Panc1 (cell line): ENCODE measurements at places on chromosomes 7 and 10. TPM values are rescaled to one million over a fixed set of nuclear protein-coding genes. Genes with fewer than 3 reads are reported as not detected.

The AGK gene
- 32.6 TPM for total RNA-seq

The ZNF365 gene
- 22.8 TPM for total RNA-seq

The RPP38 gene
- total RNA-seq, result 19.9 TPM

- DNase-seq, result no peak
Observed at GRCh38 chr7:158760936-158761335, 56.3 kb upstream of the NCAPG2 start.

DNA sequence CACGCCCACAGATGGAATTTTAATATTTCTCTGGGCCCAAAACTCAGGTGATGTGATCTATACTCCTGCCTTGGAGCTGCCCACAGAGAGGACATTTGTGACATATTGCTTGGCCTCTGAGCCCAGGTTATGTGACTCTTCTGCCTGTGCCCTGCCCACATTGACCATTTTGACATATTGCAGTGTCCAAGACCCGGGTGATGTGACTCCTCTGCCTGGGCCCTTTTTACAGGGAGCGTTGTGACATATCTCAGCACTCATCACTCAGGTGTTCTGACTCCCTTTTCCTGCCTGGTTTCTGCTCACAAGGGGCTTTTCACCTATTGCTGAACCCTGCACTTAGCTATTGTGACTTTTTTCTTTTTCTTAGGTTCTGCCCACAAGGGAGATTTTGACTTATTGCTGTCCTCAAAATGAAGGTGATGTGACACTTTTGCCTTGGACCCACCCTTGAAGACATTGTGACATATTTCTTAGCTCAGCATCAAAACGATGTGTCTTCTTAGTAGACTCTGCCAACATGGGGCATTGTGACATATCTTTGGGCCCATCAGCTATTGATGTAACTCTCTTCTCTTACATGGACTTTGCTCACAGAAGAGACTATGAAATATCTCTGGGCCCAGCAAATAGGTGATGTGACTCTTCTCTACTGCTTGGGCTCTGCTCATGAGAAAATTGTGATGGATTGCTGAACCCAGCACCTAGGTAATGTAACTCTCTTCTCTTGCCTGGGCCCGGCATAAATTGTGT lies 11.0 kb upstream of the ZNF107 start:
- no peak for DNase-seq

- DNase-seq, result no peak
Observed at GRCh38 chr7:26556061-26556881, 264.6 kb downstream of the SNX10 start.

DNA sequence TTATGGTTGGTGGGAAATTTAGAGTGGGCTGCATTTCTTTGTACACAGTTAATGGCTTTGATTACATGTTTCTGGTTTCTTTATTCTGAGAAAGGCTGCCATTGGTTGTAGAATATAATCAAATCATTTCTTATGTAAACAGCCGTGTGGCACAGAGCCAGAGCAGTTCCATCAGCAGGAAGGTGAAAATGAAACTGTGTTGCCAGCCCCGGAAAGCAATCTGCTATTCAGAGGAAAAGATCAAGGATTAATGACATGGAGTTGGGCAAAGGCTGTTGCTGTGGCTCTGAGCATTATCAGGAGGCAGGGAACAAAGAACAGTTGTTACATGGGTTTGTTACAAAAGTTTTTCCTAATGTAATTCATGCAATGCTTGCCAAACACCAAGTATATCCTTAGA lies 74.2 kb upstream of the ZNF716 start:
- DNase-seq, result no peak

GRCh38 chr10:30580241-30580640 lies 49.3 kb downstream of the LYZL2 start:
- no peak for DNase-seq

- DNase-seq, result no peak
Observed at GRCh38 chr10:27569946-27570345, 65.8 kb downstream of the RAB18 start.

DNA sequence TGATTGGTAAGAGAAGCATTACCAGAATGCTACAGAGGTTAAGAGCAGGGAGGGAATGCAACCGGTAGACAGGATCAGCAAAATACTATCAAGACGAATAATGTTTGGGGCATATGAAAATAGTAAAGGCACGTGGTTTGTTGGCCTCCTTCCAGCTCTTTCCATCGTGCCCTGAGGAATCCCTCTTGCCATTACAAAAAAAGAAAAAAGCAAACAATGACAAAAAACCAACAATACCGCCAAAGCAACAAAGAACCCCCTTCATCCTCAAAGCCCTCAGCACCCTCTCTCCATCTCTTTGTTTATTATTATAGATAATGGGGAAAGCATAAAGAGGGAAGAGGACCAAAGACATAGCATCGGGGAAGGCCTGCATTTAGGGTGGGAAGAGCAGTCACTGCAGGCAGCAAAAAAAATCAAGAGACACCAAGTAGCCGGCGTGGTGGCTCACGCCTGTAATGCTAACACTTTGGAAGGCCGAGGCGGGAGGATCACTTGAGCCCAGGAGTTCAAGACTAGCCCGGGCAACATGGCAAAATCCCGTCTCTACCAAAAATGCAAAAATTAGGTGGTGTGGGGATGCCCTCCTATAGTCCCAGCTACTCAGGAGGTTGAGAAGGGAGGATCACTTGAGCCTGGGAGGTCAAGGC lies 78.0 kb downstream of the HIP1 start:
- no peak for DNase-seq

GRCh38 chr10:33434933-33435332 lies 100.5 kb upstream of the NRP1 start:
- DNase-seq, result no peak

GRCh38 chr10:132487241-132488135 lies 50.1 kb upstream of the INPP5A start:
- no peak for DNase-seq
